Right atrium auricular region (tissue), 2 donors: ENCODE measurements at places on chromosomes 16 and 17. TPM values are rescaled to one million over a fixed set of nuclear protein-coding genes. Genes with fewer than 3 reads are reported as not detected.

DNA sequence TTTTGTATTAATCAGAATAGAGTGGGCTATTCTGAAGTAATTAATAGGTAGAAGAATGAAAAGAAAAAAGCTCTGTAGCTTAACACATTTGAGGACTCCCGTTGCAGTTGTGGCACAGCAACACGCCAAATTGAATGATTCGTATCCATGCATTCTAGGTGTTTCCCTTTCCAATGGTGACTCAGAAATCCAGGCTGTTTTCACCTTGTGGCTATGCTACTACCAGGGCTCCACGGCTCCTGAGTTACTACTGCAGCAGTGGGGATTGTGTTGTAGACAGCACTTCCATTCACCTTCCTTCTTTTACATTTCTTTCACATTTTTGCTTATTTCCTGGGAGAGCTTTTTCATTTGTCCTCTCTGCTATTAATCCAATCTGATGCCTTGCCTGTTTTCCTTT, 1616.4 kb downstream of the CDH8 start:
- no peaks in the 10 kb centered on the region for H3K27me3 ChIP-seq
- H3K4me1 ChIP-seq = no peaks in the 10 kb centered on the region
- no peaks in the 10 kb centered on the region for H3K36me3 ChIP-seq
- no peak for DNase-seq

DNA sequence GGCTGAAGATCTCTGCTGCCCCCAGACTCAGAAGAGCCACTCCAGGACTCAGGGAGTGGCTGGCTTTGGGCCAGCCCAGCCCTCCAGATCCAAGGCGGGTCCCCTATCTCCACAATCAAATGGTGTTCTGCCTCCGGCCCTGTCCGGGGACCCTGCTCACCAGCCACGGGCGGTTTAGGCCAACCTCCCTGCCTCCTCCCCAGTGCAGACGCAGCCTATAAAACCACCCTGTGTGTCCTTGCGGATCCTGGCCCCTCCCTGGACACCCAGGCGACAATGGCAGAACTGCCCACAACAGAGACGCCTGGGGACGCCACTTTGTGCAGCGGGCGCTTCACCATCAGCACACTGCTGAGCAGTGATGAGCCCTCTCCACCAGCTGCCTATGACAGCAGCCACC, at the start of gene SLC12A3:
Gene SLC12A3, plus strand, starts transcription at position 248 of the 400 bp plus-strand sequence. Its CDS starts 29 bp downstream, at position 277.
- H3K4me3 ChIP-seq = no peak within 1 kb of the TSS
- no peak for DNase-seq
- peaks cover 6% of the 10 kb centered on the region for H3K4me1 ChIP-seq
- H3K36me3 ChIP-seq = no peaks in the 10 kb centered on the region

DNA sequence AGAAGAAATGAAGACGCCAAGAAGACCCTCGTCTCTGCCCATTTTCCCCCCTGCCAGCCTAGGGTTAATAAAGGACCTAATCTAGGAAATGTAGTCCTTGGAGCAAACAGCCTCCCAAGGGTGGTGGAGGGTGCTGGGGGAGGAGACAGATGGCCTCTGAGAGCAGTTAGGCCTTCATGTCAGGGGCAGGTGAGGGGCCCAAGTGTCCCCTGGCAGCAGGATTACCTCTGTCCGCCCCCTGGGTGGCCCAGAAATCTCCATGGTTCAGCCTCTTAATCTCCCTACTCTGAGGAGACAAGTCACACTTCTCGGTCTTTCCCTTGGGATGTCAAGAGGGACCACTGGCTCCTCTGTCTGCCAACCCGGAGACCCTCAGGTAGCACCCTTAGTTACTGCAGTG, 365.4 kb upstream of the TNRC6C start:
- H3K4me3 ChIP-seq = no peak overlapping the region
- no peaks in the 10 kb centered on the region for H3K36me3 ChIP-seq

- no peak overlapping the region for H3K4me3 ChIP-seq
- H3K27me3 ChIP-seq = no peaks in the 10 kb centered on the region
- H3K36me3 ChIP-seq = no peaks in the 10 kb centered on the region
Measured at GRCh38 chr17:280901-281300, 71.7 kb downstream of the RPH3AL start.

- no peak for DNase-seq
- no peak overlapping the region for H3K27ac ChIP-seq
- peaks cover 7% of the 10 kb centered on the region for H3K36me3 ChIP-seq
- no peaks in the 10 kb centered on the region for H3K27me3 ChIP-seq
- no peaks in the 10 kb centered on the region for H3K4me1 ChIP-seq
Measured at GRCh38 chr17:32709562-32709961, 167.4 kb downstream of the MYO1D start.

GRCh38 chr16:87515475-87516330, 22.9 kb upstream of the ZCCHC14 start:
- DNase-seq = no peak
- H3K4me1 ChIP-seq = peaks cover 23% of the 10 kb centered on the region
- no peak overlapping the region for H3K4me3 ChIP-seq
- no peaks in the 10 kb centered on the region for H3K27me3 ChIP-seq
- H3K36me3 ChIP-seq = no peaks in the 10 kb centered on the region

The ITGAX gene
- 2.6 TPM for total RNA-seq

The COG8 gene
- total RNA-seq = 24.4 TPM

The CD300LF gene
- not detected for total RNA-seq

The KCNH4 gene
- 0.15 TPM for total RNA-seq

The KRT32 gene
- total RNA-seq = not detected

The KRT9 gene
- total RNA-seq = not detected
